ENCODE measurements at places on chromosomes 12 and 14.

DNA sequence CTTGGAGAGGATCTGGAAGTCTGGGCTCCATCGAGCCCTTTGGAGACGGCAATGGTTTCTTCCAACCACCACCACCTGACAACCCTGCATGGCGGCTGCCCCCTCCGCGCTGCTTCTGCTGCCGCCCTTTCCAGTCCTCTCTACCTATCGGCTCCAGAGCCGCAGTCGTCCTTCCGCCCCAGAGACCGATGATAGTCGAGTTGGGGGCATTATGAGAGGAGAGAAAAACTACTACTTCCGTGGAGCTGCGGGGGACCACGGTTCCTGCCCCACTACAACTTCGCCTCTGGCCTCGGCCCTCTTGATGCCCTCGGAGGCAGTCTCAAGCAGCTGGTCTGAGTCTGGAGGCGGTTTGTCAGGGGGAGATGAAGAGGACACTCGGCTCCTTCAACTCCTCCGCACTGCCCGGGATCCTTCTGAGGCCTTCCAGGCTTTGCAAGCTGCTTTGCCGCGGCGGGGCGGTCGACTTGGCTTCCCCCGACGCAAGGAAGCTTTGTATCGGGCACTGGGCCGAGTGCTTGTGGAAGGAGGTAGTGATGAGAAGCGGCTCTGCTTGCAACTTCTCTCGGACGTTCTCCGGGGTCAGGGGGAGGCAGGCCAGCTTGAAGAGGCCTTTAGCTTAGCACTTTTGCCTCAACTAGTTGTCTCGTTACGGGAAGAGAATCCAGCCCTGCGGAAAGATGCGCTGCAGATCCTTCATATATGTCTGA is 499 bp downstream of the TOGARAM1 start:
- DNase-seq: peak; percentile 8

GRCh38 chr12:52010152-52010622 is 3.4 kb downstream of the TAMALIN start:
- DNase-seq: no peak

- DNase-seq: no peak
Observed at GRCh38 chr14:24978862-24979724, 70.9 kb downstream of the STXBP6 start.

DNA sequence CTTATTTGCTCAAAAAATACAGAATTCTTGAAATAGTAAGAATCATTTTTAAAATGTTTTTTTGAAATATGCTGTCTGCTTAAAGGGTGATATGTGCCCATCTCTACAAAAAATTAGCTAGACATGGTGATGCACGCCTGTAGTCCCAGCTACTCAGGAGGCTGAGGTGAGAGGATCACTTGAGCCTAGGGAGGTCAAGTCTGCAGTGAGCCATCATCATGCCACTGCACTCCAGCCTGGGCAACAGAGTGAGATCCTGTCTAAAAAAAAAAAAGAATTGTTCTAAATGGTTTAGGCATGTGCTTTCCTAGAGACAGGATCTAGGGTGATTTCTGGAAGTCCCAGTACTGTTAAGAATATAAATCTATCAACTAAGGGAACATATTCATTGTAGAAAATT is 75.6 kb upstream of the HECTD1 start:
- DNase-seq: no peak

DNA sequence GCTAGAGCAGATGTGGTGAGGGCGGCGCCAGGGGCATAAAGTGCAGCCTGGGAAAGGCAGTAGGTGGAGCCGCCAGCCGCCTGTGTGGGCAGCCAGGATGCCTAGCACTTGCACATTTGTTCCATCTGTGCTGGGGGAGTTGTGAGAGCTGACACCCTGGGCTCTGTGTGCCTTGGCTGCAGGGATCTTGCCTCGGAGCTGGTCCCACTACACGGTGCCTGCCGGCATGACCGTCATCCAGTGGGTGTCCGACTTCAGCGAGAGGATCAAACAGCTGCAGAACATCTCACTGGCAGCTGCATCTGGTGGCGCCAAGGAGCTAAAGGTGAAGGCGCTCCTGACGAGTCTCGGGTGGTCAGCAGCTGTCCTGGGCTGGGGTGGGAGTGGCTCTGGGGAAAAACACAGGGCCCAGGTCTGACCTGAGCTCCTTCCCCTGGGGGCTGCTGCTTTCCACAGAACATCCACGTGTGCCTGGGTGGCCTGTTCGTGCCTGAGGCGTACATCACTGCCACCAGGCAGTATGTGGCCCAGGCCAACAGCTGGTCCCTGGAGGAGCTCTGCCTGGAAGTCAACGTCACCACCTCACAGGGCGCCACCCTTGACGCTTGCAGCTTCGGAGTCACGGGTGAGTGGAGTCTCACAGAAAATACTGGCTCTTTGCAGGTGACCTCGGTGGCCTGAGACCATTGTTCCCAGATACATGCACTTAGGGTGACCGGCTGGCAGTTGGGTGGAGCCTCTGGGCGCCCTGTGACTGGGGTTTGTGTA is 37.4 kb downstream of the HSP90AA1 start:
- no peak for DNase-seq

DNA sequence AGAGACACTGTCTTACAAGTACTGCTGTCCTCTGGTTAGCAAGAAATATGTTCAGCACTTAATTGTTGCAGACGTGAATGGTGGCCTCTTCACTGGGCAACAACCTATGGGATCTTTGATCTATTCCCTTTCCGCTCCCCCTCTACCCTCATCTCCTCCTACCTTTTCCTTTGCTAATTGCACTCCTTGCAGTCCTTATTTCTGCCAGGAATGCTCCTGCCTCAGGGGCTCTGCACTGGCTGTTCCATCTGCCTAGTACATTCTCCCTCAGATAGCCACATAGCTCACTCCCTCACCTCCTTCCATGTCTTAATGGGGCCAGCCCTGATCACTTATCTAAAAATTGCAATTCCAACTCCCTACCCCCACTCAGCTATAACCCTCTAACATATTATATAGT is 4.5 kb upstream of the NFYB start:
- DNase-seq: no peak

- DNase-seq: no peak
Observed at GRCh38 chr12:111311011-111311410, 57.9 kb downstream of the PHETA1 start.

DNA sequence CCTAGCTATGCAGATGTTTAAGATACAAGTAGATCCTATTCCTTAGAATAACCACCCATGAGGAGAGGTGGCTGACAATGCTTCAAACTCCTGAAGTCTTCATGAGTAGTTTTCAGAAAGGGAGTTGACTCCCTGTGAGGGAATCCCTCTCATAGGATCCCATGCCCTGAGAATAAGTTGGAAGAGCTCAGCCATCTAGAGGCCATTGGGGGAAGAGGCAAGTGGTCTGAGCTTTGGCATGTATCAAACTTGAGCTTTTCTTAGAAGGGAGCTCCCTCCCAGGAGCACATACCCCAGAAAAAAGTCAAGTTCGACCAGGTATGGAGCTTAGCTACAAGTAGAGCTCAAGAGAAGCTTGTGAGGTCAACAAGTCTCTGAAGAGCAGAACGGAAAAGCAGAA is 165.7 kb upstream of the RBM19 start:
- DNase-seq: no peak

DNA sequence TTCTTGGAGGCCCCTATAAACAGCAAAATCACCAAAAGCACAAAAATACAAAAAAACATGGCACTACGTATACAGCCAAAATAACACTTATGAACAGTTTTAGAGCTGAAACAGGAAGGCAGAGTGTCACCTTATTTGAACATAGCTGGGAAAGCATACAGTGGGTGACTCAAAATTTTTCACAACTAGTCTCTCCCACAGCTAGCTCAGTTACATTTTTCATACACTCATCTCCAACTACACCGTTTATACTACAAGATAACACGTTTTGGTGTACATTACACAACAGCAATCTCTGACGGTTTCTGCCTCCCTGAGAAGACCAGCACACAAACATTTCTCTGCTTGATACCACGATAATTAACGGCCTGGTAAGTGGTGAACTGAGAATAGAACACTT is 2.9 kb downstream of the RAD52 start:
- no peak for DNase-seq

Data from CD4-positive, alpha-beta T cell treated with Interleukin-4 for 4 hours (primary cell).